ENCODE measurements at places on chromosomes 7 and 10.
A peak's percentile ranks its signal among the peaks of the same experiment; 100 is the strongest.

- no peak for DNase-seq
Measured at GRCh38 chr7:92704858-92705257, 114.7 kb upstream of the FAM133B start.

DNA sequence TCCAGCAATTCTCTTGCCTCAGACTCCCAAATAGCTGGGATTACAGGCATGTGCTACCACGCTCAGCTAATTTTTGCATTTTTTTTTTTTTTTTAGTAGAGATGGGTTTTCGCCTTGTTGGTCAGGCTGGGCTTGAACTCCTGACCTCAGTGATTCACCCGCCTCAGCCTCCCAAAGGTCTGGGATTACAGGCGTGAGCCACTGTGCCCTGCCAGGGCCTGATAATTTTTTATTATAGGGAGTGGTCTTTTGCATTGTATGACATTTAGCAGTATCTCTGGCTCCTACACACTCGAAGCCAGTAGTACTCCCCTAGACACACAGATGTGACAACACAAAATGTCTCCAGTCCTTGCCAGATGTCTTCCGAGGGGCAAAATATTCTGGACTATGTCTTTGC lies 124.0 kb downstream of the DKK1 start:
- no peak for DNase-seq

GRCh38 chr10:123139521-123140163 lies 3.9 kb downstream of the HMX3 start:
- DNase-seq, result no peak

- no peak for DNase-seq
Measured at GRCh38 chr7:126411821-126412383, 840.8 kb downstream of the GRM8 start.

DNA sequence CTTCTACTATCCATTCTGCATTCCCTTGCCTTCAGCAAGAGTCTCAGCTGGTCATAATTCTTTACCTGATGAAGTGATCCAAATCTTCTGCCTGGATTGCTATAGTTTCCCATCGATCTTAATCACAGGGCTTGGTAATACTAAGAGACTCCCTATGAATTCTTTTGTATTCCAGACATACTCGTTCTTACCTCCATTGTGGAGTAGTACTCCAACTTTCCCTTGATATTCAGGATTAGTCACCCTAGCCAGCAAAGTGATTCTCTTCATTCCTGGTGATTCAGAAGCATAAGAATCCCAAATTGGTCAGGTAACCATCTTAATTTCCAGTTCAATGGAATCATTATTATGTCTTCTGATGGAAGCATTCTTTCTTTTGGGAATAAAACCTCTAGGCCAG lies 96.7 kb downstream of the TWIST1 start:
- no peak for DNase-seq

DNA sequence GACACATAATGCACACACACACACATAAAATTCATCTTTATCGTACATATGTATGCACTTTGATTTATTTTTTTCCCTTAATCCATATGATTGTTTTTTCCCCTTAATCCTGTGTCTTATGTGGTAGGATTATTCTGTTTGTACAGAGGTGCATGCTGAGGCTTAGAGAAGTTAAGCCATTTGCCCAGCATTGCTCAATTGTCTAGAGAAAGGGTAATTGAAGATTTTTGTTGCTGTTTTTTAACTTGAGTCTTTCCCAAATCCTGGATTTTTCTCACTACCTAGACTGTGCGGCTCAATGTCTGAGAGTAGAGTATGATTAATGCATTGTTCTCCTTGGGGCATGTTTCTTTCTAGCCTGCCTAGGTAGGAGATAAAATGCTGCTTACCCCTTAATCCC lies 35.0 kb downstream of the WBP1L start:
- no peak for DNase-seq

GRCh38 chr7:41536873-41537665 lies 165.8 kb downstream of the INHBA start:
- DNase-seq, result no peak

GRCh38 chr10:9390516-9390915 lies 1336.0 kb downstream of the GATA3 start:
- no peak for DNase-seq

DNA sequence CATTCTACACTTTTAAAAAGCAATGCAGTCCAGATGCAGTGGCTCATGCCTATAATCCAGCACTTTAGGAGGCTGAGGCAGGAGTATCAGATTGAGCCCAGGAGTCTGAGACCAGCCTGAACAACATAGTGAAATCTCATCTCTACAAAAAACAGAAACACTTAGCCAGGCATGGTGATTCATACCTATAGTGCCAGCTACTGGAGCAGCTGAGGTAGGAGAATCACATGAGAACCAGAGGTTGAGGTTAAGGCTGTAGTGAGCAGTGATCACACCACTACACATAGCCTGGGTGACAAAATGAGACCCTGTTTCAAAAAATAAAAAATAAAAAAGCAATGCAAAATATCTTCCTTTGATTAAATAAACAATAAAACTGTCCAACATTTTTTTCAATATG lies 205.2 kb downstream of the GRM8 start:
- no peak for DNase-seq

GRCh38 chr10:63494951-63495350 lies 26.2 kb upstream of the REEP3 start:
- no peak for DNase-seq

DNA sequence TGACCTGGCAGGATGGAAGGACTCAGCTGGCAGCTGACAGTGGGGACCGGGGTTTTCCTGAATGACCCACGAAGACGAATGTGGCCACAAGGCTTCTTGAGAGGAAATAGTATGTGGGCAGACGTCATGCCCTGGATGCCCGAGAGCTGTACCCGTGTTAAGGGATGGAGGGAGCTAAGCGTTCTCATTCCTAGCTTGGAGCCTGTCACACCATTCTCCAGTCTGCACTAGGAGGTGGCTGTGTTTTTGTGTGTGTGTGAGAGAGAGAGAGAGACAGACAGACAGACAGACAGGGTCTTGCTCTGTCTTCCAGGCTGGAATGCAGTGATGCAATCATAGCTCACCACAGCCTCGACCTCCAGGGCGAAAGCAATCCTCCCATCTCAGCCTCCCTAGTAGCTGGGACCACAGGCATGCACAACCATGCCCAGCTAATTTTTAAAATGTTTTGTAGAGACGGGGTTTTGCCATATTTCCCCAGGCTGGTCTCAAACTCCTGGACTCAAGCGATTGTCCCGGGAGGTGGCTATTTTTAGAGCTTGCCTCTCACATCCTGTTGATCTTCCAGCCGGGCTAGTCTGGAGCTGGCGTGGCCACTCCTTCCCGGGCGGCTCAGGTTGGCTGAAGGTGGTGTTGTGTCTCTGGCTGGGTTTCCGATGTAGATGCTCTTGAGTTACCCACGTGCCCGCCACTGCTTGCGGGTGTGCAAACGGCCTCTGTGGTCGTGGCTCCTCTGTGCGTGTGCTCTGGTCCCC lies 2.1 kb downstream of the AMZ1 start:
- no peak for DNase-seq

DNA sequence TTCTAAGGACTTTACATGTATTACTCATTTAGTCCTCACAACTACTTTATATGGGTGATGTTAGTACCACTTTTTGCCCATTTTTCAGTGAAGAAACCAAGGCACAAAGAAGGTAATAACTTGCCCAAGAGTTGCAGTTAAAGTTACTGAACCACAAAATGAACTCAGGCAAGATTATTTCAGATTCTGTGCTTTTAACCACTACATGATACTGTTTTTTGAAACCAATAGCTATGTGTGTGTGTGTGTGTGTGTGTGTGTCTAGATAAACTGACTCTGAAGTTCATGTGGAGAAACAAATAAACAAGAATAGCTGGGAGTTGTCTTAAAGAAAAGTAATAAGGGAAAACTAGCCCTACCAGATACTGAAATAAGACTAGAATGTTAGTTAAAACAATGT lies 60.8 kb upstream of the OIT3 start:
- DNase-seq, result no peak

- no peak for DNase-seq
Measured at GRCh38 chr10:8531116-8531515, 476.6 kb downstream of the GATA3 start.

GRCh38 chr10:110840923-110841428 lies 30.8 kb upstream of the PDCD4 start:
- no peak for DNase-seq

DNA sequence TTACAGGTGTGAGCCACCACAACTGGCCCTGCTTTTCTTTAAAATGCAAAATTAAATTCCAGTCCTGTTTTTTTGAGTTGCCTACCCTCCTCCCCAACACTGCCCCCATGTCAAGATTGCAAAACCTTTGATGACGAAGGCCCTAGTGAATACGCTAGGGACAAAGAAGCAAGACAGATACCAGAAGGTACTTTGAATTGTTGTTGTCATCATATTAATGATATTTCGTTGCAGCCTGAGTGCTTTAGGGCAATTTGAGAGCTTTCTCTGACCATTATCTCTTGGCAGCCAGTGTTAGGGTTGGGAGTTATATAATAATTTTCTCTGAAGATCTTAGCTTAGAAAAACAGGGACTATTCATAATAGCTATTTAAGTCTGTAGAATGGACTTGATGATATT lies 7.1 kb downstream of the CCSER2 start:
- no peak for DNase-seq

DNA sequence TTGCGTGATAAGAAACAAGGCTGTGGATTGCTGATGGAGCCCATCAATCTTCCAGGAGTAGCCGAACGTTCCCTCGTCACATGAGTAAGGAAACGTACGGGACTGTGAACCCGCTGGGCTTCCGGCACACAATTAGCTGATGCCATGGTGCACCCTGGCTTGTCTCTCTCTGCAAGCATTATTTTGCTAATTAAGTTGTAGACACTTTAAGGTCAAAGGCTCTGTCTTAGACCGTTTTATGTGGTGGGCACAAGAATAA lies 50.9 kb downstream of the ADARB2 start:
- no peak for DNase-seq

DNA sequence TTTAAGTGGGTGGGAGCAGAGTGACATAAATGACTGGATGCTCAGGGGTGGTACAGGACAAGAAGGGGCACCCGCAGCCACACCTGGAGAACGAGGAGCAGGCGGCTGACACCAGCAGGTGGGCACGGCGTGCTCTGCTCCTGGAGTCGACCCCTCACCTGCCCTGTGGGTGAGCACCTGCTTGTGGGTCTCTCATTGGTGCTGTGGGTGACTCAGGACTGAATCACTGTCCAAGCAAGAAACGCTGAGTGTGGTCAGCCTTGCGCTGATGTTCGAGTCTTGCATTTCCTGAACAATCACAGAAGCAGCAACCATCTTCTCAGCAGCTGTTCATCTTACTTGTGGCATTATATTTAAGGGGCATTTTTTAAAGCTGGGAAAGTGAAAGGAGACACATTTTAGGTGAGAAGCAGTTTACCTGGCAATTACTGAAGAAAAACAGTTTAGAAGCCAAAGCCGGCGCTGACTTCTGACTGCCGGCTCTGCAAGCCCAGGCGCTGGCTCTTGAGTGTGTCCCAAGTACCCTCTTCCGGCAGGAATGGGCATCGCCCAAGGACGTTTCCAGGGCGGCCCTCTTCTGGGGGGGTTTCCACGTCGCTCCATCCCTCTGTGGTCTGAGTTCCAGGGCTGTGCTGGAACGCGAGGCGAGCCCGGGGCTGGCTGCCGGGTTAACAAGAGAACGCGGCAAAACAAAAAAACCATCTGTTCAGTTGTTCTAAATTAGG lies 145.2 kb upstream of the PFKP start:
- no peak for DNase-seq

DNA sequence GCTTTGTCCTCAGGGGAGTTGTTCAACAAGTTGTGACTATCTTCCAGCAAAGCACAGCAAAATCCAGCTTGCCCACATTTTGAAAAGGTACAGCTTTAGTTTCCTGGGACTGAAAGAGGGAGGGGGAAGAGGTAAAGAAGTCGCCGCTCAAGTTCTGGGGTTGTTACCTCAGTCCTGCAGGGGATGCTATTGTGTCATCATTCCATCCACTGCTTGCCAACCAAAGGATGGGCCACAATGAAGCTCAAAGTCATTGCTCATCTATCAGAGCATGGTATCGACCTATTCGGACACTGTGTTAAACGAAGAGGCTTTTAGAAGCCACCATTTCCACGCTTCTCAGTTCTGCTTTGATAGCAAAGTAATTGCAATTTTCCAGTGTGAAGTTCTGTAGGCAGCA lies 34.3 kb downstream of the NPY start:
- peak; percentile 72 for DNase-seq

DNA sequence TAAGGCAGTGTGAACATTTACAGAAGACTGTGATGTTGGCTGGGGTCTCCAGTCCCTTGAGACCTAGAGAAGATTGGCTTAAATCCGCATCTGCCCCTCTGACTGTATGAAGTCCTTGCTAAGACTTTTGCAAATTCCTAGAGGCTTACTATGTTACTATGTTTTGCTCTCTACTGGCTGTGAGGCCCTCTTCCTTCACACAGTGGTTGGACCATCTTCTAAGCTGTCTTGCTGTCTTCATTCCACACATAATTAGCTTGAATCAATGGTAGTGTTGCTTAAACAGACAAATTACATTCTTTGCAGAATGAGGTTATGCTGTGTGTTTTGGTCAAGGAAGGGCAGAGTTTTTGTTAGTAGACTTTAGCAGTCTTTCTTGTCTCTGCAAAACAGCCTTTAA lies 658.0 kb downstream of the TYW1 start:
- no peak for DNase-seq

GRCh38 chr10:49622426-49623425 lies 8.9 kb downstream of the CHAT start:
- DNase-seq, result no peak

DNA sequence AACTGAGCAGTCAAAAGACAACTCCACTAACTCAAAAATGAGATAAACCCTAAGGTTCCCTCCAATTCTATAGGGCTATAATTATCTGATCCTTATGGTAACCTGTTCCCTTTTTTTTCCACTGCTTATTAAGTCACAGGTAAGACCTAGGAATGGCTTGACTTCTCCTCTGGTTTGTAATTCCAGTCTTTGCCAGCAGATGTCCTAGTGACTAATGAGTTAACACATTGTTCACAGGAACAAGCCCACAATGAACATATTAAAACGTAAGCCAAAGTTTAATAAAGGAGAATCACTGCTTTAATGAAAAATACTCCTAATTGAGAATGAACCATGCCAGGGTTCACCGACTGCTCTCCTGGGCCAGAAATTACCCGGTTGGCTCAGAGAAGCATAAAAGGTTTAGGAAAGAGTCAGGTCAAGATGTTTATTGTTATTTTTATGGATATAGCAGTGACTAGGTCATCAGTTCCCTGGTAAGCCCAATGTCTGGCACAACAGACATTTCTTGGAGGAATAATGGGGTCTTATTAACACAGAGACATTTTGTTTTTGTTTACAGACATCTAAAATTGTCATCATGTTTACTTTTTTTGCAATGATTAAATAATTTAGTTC lies 120.1 kb downstream of the ELAPOR2 start:
- peak; percentile 50 for DNase-seq

Measured in NT2/D1 (cell line).